NCI-H2107 (cell line): ENCODE measurements at places on chromosomes 12 and 14.

DNA sequence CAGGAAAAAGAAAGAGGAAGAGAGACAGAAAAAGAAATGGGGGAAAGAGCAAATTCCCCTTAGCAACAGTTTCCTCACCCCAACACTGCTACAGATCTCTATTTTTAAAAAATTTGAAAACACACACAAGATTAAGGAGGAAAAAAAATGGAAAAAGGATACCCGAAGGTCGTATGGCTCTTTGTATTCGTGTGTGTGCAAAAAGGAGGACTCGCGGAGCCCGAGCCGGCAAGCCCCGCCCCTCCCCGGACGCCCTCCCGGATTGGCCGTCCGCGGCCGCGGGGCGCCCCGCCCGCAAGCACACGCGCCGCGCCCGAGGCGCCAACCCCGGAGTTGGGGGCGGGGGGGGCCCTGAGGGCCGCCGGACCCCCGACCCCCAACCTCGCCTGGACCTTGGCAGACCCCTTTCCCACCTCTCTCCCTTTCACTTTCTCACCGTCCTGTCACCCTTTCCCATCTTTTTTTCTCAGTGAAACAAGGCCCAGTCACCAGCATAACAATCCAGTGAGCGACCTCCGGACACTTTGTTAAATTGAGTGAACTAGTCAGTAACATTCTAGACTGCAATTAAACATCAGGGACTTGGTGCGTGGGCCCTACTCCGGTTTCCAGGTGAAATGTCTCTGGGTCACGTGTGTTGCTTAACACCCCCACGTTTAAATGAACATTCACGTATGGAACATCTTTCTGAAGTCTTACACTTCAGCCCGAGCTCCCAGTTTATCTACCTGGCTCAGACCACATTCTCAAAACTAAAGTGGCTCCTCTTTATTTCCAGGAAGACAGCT is at the start of gene C14orf93:
TSS of gene C14orf93 (minus strand) at position 205 of the 788 bp plus-strand sequence. CDS start 11,120 bp downstream, outside the sequence.
- DNase-seq: peak; percentile 76

DNA sequence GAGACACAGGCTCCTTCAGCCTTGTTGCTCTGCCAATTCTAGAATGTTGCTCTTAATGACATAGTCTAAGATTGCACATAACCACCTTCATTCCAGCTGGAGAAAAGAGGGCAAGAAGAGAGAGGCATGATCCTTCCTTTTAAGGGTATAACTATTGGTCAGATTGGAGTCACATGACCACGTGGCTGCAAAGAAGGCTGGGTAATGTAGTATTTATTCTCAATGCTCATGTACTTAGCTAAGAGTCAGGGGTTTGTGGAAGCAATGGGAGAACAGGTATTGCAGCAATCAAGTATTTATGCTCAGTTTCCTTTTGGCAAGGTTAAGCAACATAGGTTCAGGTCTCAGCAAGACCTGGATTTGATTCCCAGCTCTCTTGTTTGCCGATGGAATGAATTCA is 298.8 kb upstream of the TBX3 start:
- DNase-seq: no peak

DNA sequence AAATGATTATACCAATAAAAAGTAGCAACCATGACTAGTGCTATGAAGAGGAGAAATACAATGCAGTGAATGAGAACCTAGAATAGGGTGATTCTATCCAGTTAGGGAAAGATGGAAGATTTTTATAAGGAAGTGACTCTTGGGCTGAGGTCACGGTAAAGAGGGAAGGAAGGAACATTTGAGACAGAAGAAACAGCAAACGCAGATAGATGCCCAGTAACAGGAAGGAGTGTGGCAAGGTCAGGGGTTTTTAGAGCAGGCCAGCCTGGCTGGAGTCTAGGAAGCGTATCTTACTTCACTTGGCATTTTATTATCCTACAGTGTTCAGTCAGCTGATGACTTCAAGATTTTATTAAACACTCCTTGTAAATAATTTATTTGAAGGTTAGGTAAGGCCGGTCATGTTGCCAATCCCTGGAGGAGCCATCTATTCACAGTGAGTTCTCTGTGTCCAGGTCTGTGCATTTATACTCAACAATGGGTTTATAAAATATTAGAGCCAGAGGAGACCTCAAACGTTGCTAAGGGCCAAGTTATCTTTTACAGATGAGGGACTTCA is 170.6 kb downstream of the PRKCH start:
- no peak for DNase-seq

DNA sequence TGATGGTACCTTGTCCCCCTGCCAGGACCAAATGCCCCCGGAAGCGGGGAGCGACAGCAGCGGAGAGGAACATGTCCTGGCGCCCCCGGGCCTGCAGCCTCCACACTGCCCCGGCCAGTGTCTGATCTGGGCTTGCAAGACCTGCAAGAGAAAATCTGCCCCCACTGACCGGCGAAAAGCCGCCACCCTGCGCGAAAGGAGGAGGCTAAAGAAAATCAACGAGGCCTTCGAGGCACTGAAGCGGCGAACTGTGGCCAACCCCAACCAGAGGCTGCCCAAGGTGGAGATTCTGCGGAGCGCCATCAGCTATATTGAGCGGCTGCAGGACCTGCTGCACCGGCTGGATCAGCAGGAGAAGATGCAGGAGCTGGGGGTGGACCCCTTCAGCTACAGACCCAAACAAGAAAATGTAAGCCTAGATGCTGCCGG is 410 bp downstream of the MYF6 start:
- no peak for DNase-seq

GRCh38 chr14:31190717-31191263 is 16.8 kb downstream of the HECTD1 start:
- DNase-seq: no peak

GRCh38 chr12:64064706-64065105 is 157.4 kb downstream of the KICS2 start:
- DNase-seq: no peak
